NCI-H510A treated with DMSO at 0.1 percent for 48 hours (cell line): ENCODE measurements at places on chromosomes 2 and 18.

GRCh38 chr2:43011158-43011491 is 215.3 kb downstream of the ZFP36L2 start:
- no peak for DNase-seq

DNA sequence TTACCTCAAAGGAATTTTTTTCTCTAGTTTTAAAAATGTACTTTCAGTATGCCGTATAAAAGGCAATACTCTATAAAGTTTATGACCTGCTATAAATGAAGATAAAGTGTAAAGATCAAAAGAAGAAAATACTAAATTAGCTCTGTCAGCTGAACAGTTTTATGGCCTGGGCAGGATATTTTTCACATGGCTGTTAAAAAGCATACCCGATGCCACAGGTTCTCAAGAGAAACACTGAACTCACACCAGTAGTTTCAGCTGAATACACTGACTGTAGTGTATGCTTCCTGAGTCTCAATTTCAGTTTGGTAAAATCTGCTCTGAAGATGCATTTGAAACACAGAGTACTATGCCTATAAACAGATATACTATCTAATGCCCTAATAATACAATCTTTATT is 126.0 kb downstream of the PIGN start:
- DNase-seq, result no peak

- no peak for DNase-seq
Measured at GRCh38 chr2:136057802-136058140, 60.2 kb downstream of the CXCR4 start.

GRCh38 chr2:239688122-239688681 is 287.4 kb upstream of the HDAC4 start:
- no peak for DNase-seq

GRCh38 chr2:74576863-74577229 is 22.3 kb downstream of the DOK1 start:
- DNase-seq, result no peak

GRCh38 chr2:118786746-118787145 is 60.7 kb downstream of the EN1 start:
- DNase-seq, result no peak

DNA sequence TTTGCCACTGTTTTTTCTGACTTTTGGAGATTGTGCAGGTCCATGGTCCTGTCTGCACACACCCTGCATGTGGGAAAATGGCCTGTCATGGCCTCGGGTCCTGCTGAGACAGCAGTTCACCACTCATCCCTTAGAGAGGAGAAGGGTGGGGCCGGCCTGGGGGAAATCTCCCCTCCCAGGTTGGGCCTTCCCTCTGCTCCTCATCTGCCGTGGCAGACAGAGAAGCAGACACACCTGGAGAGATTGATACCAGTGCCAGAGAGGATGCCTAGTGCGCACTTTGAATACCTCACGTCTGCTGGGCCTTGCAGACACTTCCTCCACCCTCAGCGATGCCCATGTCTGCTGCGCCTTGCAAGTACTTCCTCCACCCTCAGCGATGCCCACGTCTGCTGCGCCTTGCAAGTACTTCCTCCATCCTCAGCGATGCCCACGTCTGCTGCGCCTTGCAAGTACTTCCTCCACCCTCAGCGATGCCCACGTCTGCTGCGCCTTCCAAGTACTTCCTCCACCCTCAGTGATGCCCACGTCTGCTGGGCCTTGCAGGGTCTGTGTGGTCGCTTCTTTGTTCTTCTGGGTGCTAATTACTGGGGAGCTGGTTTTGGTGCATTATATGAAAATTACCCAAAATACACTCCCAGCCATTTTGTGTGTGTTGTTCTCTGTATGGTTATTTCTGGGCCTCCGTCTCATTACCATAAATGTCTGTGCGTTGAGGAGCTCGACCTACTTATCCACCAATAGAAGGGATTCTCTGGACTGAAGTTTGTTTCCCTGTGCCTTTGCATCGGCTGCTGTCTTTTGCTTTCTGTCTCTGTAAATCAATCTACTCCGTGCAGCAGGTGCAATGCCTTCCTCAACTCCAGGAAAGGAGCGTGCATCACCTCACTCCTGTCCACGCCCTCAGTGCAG is 186.9 kb upstream of the PXDN start:
- no peak for DNase-seq

- no peak for DNase-seq
Measured at GRCh38 chr2:223822818-223823217, 14.6 kb downstream of the AP1S3 start.

DNA sequence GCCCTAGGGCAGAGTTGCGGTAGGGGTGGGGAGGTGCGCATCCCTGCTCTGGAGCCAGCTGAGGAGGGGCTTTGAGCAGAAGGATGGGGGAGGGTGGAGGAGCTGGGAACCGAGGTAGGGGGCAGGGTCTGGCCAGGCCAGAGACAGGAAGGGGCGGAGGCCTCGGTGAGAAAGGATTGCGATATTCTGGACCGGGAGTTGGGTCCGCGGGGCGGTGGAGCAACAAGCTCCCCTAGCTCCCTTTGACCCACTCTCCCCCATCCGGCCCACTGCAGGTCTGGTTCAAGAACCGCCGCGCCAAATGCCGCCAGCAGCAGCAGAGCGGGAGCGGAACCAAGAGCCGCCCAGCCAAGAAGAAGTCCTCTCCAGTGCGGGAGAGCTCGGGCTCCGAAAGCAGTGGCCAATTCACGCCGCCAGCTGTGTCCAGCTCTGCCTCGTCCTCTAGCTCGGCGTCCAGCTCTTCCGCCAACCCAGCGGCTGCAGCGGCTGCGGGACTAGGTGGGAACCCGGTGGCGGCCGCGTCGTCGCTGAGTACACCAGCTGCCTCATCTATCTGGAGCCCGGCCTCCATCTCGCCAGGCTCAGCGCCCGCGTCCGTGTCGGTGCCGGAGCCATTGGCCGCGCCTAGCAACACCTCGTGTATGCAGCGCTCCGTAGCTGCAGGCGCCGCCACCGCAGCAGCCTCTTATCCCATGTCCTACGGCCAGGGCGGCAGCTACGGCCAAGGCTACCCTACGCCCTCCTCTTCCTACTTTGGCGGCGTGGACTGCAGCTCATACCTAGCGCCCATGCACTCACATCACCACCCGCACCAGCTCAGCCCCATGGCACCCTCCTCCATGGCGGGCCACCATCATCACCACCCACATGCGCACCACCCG is 4.8 kb downstream of the OTX1 start:
- DNase-seq, result no peak

DNA sequence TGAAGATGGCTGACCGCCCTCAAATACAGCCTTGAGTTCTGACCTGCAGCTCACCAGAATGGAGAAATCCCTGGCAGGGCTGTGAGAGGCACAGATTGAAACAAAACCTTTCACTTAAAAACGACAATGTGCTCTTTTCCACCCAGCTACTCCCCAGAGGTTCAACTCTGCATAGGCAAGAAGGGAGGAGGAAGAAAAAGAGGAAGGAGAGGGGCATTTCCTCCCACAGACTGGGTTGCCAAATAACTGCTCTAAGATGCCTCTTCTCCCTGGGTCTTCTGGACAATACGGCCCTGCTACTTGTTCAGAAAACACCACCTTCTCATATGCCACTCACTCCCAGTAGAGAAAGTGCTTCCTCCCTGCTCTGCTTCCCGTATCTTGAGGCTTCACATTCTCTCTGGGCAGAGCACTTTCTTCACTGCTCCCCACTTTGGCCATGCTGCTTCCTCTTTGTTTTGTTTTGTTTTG is 136.4 kb upstream of the SLC1A4 start:
- no peak for DNase-seq

DNA sequence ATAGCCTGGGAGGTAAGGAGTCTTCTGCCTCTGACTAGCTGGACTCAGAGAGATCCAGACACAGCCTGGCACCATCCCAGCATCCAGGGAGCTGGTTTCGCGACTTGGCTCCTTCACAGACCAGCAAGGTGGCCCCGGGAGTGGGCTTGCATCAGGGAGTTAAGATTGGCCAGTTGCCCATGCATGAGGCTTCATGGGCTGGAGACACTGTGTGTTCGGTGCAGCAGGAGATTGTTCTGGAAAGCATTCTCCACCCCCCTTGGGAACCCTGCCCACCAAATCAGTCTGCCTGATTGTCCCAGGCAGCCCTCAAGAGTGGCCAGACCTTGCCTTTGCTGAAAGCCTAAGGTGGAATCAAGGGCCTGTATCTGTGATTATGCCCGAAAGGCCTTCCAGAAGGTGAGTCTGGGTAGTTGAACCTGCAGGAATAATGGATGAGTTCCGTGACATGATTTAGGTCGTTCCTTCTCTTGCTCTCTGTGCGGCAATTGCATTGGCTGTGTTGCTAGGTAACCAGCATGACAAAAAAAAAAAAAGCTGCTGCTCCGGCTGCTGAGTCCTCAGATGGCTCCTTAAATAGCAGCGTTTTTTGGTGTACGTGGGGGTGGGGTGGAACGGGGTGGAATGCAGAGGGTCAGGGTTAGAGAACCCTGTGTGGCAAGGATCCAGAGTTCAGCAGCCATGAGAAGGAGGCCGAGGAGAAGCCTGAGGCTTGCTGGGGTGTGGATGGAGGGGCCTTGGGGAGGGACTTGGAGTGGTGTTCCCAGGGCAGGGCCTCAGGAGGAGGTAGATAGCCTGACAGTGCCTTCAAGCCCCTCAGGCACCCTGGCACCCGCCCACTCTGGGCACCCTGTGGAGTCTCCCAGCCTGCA is 93.0 kb upstream of the MCFD2 start:
- DNase-seq, result peak; percentile 16

DNA sequence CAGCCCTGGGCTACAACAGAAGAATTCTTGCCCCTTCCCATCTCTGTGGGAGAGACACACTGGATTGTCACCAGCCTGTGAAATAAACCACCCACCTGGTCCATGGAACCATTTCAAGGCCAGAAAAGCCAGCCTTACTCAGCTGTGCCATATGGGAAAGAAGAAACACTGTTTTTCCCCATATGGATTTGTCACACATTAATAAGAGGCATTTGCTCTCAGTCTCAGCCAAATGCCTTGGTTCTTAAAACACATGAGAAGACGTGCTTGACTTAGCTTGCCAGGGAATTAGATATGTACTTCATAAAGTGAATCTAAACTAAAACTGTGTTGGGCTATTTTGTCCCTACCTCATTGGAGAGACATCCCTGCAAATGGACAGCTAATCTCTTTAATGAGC is 308.6 kb upstream of the TNP1 start:
- no peak for DNase-seq

- no peak for DNase-seq
Measured at GRCh38 chr2:15814946-15815345, 125.4 kb upstream of the MYCN start.

GRCh38 chr2:117693154-117693553 is 121.3 kb upstream of the DDX18 start:
- DNase-seq, result no peak

- peak; percentile 89 for DNase-seq
Measured at GRCh38 chr18:61581578-61582201, 248.5 kb downstream of the CDH20 start.

GRCh38 chr2:195820867-195821565 is 164.0 kb downstream of the SLC39A10 start:
- DNase-seq, result no peak

DNA sequence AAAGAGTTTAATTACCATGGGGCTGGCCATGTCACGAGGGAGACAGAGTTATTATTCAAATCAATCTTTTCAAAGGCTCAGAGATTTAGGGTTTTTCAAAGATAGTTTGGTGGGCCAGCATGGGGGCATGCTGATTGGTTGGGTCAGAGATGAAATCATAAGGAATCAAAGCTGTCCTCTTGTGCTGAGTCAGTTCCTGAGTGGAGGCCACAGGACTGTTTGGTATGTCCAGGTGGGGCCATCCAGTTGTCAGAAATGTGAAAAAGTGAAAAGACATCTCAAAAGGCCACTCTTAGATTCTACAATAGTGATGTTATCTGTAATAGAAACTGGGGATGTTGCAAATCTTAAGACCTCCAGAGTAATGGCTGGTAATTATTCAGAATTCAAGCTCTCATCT is 288.6 kb downstream of the EN1 start:
- no peak for DNase-seq

GRCh38 chr2:64998658-64999061 is 9.5 kb downstream of the SLC1A4 start:
- DNase-seq, result no peak

DNA sequence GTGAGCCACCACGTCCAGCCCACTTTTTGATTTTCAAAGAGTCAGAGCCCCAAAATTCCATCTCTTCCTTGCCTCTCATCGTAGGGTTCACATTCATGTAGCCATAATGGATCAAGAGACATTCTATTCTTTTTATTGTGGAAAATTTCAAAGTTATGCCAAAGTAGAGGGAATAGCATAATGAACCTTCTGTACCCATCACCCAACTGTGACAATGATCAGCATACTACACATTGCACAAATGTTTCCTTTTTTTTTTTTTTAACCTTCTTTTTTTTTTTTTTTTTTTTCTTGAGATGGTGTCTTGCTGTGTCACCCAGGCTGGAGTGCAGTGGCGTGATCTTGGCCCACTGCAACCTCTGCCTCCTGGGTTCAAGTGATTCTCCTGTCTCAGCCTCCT is 162.4 kb downstream of the EML6 start:
- no peak for DNase-seq

DNA sequence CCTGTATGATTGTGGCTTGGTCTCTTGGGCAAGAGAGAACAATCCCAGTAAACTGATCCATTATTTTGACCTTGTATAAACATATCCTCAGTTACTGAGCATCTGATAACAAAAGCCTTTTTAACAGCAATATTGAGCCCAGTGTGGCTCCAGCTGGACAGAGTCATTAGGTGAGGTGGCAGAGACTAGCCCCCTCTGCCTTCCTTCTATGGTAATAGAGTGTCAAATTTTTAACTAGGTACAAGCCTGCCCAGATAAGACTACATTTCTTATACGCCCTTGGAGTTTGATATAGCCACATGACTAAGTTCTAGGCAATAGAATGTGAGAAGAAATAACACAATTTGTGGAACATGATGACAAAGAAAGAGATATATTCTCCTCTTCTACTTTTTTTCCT is 56.2 kb downstream of the HNMT start:
- DNase-seq, result no peak

GRCh38 chr2:15811367-15811766 is 129.0 kb upstream of the MYCN start:
- no peak for DNase-seq

- peak; percentile 37 for DNase-seq
Measured at GRCh38 chr2:98730053-98730706, 752 bp downstream of the MGAT4A start.

- DNase-seq, result peak; percentile 72
Measured at GRCh38 chr2:70922235-70923234, 13.2 kb upstream of the ATP6V1B1 start.

DNA sequence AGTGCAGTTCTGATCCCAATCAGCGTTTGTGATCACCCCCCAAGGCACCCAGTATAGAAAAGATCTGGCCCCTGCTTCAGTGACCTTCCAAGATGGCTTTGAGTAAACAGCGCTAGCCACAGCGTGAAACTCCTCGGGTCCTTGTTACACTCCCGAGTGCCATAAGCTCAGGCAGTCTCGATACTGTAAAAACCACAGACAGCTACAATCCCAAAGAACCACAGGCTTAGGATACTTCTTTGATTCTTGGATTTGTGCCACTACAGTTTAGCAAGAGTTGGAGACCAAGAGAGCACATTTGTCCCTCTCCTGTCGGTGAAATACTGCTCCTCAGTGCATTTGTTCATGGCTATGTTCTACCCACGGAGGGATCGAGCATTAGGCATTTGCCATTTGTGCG is 352.5 kb upstream of the ZNF521 start:
- DNase-seq, result no peak
